ENCODE measurements at places on chromosomes 11 and 22. TPM values are rescaled to one million over a fixed set of nuclear protein-coding genes. Genes with fewer than 3 reads are reported as not detected.

The MS4A6A gene
- total RNA-seq = 85.8 TPM

The PPP6R2 gene
- 61.7 TPM for total RNA-seq

The OR6A2 gene
- 0.28 TPM for total RNA-seq

The TREH gene
- 1.1 TPM for total RNA-seq

The GAS2L1 gene
- total RNA-seq = 19.7 TPM

The TBX10 gene
- total RNA-seq = 19.1 TPM

The HTR3B gene
- not detected for total RNA-seq

The GDPD4 gene
- not detected for total RNA-seq

GRCh38 chr11:44839458-44840084 is 111.1 kb downstream of the TP53I11 start:
- no peak for DNase-seq

DNA sequence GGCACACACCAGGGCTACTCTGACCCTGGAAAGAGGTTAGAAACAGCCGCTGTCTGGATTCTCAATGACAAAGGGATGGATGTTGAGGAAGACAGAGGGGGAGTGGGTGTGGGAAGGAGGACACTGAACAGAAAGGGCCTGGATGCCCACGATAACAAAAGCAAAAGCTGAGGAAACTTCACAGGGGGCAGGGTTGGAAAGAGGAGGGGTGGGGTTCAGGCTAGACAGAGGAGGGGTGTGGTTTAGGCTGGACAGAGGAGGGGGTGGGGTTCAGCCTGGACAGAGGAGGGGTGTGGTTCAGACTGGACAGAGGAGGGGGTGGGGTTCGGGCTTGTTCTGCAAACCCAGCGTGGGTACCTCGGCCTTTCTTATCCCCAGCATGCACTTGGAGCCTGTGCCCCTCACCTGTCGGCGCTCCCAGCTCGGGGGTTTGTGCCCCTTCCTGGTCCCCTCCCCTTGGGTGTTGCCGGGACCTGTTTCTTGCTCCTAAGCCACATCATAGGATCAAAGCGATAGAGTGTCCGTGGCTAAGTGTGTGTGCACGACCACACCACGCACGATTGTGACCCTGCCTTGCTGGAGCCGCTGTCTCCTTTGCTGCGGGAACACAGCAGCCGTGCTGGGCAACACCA is 75.6 kb downstream of the BRD1 start:
- no peak for DNase-seq

- DNase-seq = no peak
These were observed 649 bp downstream of the SELENOO start for GRCh38 chr22:50201191-50202129.

GRCh38 chr22:44968736-44969135 is 41.1 kb downstream of the PHF21B start:
- no peak for DNase-seq

- DNase-seq = no peak
These were observed 2.4 kb downstream of the LTBP3 start for GRCh38 chr11:65555693-65556231.

GRCh38 chr11:76394411-76394810 is 13.3 kb downstream of the GVQW3 start:
- DNase-seq = no peak

DNA sequence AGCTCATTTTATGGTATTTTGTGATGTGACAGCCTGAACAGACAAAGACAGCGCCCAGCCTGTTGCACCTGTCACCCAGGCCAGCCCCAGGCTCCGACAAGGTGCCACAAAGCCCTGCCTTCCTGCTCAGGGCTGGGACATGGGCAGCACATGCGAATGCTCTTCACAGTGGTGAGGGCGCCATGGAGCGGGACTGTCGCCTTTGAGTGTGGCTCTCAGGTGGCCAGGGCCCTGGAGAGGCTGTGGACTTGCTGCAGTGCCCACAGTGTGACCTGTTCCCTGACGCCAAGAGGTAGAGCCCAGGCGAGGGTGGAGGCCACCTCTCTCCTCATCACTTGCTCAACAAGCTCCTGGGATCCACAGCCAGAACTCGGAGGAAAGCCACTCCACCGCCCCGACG is 346.3 kb downstream of the SHANK2 start:
- DNase-seq = no peak

DNA sequence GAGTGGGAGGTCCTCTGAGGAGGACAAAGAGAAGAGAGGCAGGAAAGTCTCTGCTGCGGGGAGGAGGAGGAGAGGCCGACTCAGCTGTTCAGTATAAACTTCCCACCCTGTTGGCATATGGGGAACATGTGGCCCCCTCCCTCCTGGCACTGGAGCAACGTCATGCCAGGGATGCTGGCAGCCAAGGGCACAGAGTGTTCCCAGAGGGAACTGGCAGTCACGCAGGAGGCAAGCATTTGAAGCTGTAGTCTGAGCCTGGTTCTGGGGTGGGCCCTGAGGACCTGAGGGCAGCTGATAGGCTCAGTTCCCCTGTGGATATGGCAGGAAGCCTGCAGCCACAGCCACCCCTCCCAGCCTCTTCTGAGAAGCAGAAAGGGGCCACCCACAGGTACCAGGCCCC is 67.1 kb upstream of the TSPAN18 start:
- DNase-seq = no peak

- DNase-seq = no peak
These were observed 22.0 kb downstream of the ATG13 start for GRCh38 chr11:46639197-46639839.

DNA sequence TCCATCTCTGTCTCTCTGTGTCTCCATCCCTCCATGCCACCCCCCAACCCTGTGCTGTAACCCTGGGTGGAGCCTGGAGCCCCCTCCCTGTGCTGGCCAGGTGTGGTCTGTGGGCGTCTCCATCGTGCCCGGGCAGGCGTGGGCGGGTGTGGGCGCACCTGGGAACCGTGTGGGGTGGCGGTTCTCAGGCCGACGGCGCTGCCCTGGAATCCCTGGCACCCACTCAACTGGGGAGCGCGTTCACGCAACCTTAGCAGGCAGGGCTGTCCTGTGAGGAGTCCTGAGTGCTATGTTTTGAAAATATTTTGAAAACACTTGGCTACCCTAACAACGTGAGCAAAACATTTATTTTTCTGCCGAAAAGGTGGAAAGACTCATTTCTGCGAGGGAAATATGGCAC is 4.7 kb downstream of the TNNT3 start:
- no peak for DNase-seq

GRCh38 chr11:76493626-76494539 is 49.1 kb downstream of the EMSY start:
- peak; percentile 85 for DNase-seq

- DNase-seq = no peak
These were observed 21.9 kb downstream of the CARS1 start for GRCh38 chr11:3035333-3035732.

GRCh38 chr11:11344045-11344444 is 9.0 kb downstream of the CSNK2A3 start:
- no peak for DNase-seq

GRCh38 chr11:63889344-63889743 is 27.6 kb downstream of the RCOR2 start:
- peak; percentile 79 for DNase-seq

DNA sequence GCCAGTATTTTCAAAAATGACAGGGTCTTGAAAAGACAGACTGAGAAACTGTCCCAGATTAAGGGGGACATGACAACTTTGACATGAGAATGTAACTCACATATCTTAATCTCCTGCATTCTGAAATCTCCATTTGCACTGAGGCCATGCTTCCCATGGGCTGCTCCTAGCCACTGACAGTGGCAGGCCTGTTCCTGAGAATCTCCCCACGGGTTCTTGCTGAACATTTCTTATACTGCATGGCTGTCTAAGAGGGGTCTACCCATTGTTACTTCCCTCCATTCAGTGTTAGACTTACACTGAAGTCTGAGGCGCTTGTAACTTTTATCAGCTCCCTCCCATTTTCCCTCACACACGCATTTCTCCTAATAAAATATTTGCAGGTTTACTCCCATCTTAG is 1.5 kb downstream of the CEP295 start:
- no peak for DNase-seq
